ENCODE measurements at places on chromosomes 3 and 15. TPM values are rescaled to one million over a fixed set of nuclear protein-coding genes. Genes with fewer than 3 reads are reported as not detected.

The CCK gene
- total RNA-seq, result 1.1 TPM

The IL17RB gene
- total RNA-seq, result 0.96 TPM

The SLC2A2 gene
- total RNA-seq, result not detected

The C3orf20 gene
- not detected for total RNA-seq

The TMEM108 gene
- not detected for total RNA-seq

The CLRN1 gene
- not detected for total RNA-seq

The TTLL13 gene
- total RNA-seq, result not detected

The DPPA2 gene
- not detected for total RNA-seq

The MAP2K5 gene
- 10.1 TPM for total RNA-seq

The CNTN4 gene
- not detected for total RNA-seq

The TMCO5A gene
- not detected for total RNA-seq

The FBXW12 gene
- not detected for total RNA-seq

The ABI3BP gene
- 0.91 TPM for total RNA-seq

The GPR62 gene
- total RNA-seq, result not detected

The CLDN16 gene
- not detected for total RNA-seq

The AMOTL2 gene
- total RNA-seq, result 49.0 TPM

The ITIH1 gene
- not detected for total RNA-seq

The SAMD7 gene
- not detected for total RNA-seq

The A4GNT gene
- total RNA-seq, result not detected

The SLC15A2 gene
- 0.18 TPM for total RNA-seq

The MESP1 gene
- total RNA-seq, result 5.5 TPM

The PRR20G gene
- total RNA-seq, result 0.80 TPM

The CTDSPL gene
- total RNA-seq, result 14.3 TPM

The CELF6 gene
- total RNA-seq, result 0.16 TPM

The IL20RB gene
- 1.5 TPM for total RNA-seq
